ENCODE measurements at places on chromosomes 4 and X.

DNA sequence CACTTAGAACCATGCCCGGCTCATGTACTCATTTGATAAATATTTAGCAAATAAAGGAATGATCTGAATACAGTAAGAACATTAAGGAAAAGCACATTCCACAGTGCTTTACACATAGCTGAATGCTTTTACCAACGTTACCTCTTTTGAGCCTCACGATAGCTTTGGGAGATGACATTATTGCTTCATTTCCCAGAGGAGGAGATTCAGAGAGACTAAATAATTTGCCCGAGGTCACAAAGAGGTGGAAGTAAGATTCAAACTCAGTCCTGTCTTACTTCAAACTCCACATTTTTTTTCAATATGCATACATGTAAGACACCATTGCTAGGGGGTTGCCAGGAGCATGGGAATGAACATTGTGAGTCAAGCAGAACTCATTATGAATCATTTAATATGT lies 538.5 kb downstream of the BCOR start:
- DNase-seq: no peak

DNA sequence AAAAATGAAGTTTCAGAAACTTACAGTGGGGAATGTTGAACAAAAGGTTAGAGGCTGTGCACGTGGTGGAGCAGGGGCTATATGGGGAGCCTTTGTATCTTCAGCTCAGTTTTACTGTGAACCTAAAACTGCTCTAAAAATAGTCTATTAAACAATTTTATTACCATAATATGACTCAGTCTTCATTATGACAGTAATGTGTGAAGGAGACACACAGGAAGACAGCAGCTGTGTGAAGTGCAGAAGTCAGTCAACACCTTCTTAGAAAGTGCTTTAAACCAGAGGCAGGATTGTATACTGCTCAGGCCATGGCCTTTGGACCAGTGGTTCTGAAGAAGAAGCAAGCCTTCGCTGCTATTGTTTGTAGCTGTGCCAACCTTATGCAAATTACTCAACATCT lies 89.7 kb downstream of the ARHGAP10 start:
- no peak for DNase-seq

- no peak for DNase-seq
Measured at GRCh38 chrX:39667736-39668482, 429.8 kb downstream of the BCOR start.

- DNase-seq: no peak
Measured at GRCh38 chr4:124534131-124534530, 178.4 kb downstream of the ANKRD50 start.

DNA sequence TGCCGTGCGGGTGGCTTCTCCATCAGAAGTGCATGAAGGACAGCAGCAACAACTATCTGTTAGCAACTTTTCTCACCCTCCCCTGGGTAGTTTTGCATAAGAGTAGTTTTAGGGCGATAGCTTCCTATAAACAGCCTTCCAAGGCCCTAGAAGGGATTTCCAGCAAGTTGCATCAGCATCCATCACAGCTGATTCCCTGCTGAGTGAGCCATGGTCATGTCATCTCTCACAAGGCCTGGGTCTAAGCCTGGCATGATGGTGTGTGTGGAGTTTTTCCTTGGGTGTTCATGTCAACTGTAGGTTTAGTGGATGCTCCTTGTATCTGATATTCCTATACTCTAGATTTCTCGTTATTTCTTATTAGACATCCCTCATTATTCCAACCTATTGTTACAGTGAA lies 2324.7 kb upstream of the AGA start:
- no peak for DNase-seq

DNA sequence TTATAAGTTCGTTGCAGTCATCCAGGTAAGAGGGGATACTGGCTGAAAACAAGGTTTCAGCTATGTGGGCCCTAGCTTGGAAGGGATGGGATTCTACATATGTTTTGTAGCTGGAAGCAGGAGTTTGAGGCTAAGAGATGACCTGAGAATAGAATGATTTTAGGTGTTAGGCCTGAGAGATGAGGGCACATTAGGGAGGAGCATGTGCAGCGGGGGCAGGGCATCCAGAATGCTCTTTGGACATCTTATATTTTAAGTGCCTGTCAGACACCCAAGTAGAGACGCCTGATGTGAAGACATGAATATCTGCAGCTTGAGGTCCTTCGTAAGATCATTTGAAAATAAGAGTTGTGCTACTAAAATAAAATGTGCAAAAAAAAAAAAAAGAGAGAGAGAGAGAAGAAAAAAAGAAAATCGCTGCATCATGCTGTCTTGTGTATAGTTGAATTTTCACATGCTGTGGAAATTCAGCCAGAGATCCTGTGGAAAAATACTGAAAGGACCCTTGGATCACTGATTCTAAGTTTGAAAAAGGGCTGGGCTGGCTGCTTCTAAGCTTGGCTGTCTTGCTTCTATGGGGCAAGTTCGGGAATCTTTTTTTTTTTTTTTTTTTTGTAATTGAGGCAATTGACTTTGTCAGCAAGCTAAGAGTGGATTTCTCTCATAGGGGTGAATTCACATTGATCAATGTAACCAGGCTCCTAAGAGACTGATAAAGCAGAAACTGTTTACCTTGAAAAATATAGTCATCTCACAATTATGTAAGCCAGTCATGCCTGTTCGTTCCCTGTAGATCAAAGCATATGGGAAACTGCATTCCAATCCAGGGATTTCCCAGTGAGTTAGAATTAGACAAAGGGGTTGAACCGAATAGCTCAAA lies 341.0 kb upstream of the GATB start:
- peak; percentile 7 for DNase-seq

DNA sequence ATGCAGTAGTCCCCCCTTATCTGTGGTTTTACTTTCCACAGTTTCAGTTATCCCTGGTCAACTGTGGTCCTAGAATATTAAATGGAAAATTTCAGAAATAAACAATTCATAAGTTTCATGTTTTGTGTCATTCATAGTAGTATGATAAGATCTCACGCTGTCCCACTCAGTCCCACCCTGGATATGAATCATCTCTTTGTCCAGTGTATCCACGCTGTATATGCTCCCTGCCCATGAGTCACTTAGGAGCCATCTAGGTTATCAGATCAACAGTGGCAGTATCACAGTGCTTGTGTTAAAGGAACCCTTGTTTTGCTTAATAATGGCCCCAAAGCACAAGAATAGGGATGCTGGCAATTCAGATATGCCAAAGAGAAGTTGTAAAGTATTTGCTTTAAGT lies 16.2 kb upstream of the SYTL4 start:
- DNase-seq: peak; percentile 15

DNA sequence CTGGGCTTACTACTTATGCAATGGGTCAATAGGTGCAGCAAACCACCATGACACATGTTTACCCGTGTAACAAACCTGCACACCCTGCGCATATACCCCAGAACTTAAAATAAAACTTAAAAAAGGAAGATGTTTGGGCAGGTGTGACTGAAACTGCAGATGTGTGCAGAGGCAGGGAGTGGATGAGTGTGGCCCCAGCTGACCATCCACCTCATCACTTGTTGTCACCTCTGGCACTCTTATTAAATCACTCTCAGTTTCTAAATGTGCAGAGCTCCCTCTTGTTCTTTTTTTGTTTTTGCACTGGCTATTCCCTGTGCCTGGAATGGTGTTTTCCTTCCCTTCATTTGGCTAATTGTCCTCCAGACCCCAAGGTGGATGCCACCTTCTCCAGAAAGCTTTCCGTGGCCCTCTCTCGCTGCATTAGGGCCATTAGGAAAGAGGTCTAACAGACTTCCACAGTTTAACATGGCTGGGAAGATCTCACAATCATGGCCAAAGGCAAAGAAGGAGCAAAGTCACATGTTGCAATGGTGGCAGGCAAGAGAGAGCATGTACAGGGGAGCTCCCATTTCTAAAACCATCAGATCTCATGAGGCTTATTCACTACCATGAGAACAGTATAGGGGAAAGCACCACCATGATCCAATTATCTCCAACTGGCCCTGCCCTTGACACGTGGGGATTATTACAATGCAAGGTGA lies 58.5 kb downstream of the SLC2A9 start:
- DNase-seq: no peak

DNA sequence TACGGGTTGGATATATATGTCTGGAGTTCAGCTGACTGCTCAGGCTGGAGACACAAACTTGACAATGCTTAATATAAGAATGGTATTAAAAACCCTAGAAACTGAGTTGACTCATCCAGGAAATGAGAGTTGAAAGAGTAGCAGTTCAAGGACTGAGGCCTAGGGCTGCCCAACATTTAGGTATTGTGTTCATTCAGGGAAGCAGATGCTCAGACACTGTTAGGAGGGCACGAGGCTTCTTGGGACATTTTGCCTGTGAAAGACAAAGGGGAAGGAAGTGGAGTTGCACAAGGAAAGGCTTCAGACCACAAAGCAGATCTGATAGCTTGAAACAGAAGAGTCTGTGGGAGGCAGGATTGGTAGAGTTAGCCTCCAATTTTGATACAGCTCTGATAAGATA lies 52.0 kb upstream of the HS3ST1 start:
- DNase-seq: no peak

DNA sequence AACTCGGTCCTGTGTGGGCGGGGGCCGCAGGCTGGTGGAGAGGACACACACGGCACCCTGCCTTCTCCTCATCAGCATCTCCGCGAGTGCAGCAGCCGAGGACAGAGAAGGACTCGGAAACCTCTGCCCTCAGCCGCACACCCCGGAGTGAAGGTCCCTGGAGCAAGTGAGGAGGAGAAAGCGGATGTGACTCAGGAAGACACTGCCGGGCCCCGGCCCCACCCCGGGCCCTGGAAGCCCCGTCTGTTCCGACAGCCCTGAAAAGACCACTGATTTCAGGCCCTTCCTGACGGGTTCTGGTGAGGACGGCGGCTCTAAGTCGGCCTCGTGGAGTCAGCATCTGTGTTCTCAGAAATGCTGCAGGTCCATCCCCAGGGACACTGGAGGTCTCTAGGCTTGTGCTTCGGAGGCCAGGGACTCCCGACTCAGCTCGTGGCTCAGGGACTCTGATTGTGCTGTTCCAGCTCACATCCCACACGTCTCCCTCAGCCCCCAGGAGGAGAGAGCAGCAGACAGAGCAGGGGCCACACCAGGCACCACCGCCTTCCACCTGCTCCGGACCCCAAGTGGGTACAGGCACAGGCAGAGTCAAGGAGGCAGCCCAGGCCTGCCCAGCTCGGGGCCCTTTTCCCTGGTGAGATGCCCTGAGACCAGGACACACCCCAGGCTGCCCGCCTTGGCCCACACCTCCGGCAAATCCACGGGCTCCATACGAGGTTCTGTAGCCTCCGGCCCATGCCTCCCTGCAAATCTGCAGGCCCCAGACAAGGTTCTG lies 134.5 kb upstream of the NKX1-1 start:
- DNase-seq: no peak

GRCh38 chr4:41212616-41213203 lies 1.6 kb downstream of the APBB2 start:
- peak; percentile 67 for DNase-seq

DNA sequence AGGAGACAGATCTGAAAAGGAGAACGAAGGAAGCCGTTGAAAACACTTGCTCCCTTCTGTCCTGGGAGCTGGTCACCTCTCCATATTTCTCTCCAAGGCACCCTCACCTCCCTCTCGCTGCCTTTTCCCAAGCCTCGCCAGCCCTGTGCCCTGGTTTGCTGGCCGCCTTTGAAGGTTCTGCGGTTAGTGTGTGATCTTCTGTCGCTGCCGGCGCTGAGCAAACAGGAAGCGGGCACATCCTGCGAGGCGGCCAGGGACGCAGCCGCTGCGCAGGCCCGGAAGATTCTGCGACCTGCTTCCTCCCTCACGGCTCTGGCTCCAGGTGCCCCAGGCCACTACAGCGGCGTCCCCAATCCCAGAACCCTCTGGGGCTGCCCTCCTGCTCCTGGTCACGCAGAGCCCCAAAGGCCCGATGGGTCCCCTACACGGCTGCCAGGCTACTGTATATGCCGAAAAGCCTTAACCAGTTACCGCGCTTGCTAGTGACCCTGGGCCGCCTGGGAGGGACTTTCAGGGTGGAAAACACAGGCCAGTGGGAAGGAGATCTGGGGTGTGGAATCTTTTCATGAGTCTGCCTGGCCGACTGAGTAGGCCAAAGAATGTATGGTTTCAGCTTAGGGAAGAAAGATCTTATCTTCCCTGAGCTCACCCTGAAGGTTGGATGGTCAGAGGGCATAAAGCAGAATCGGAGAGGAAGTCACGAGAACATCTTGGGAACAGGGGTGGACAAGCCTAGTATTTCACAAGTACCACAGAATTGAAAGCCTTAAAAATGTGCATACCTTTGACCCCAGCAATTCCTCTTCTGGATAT lies 2.3 kb upstream of the SASH3 start:
- no peak for DNase-seq

DNA sequence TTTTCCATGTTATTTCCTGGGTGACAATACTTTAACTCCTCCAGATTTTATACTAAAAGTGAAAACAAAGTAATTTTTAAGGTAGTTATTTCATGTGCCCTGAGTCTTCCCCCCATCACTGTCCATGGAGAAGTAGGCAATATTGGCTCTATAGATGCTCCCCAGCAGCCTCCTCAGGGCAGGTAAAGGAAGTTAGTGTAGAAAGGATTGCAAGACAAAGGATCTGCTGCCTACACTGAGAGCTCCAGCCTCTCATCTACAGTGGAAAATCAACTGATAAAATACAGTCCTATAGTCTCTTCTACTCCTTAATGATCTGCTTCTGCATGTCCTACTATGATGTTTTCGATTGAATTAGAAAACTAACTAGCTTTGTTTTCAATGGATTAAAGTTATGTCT lies 8.5 kb downstream of the POU3F4 start:
- DNase-seq: no peak

GRCh38 chrX:17553469-17553868 lies 178.5 kb downstream of the NHS start:
- DNase-seq: no peak

DNA sequence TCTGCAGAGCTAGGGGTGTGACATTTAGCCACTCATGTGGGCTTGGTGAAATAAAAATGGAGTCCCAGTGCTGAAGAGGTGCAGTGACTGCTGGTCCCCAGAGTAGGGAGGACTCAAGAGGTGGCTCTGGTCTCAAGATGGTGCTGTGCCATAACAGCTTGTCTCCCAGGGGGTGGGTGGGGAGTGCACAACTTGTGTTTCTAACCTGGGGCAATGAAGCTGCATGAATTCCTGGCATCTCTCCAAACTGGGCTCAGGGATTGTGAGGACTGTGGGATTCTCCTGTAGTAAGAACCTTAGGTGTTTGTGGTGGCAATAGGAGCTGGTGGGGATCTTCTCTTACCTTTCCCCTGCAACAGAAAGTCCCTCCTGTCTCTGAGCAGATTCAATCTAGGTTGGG lies 278.9 kb upstream of the SFRP2 start:
- DNase-seq: no peak
